ENCODE measurements at places on chromosomes 16 and 17.
A peak's percentile ranks its signal among the peaks of the same experiment; 100 is the strongest.

DNA sequence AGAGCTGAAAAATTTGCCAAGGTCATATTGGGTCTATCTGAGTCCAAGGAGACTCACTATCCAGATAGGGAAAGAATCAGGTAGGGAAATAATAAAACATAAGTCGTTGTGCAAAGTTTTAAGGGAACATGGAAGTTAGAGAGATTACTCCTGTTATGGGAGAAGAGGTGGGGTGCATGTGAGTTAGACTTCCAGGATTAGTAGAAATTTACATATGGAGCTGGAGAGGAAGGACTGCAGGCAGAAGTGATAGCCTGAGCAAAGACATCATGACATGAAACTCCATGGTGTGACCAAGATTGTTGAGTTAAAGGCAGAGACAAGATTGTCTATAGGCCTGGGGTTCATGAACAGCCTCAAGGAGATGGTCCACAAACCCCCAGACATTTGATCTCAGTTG, 5.8 kb upstream of the KSR1 start:
- DNase-seq, result no peak

- DNase-seq, result no peak
These were observed 202.4 kb downstream of the AXIN2 start for GRCh38 chr17:65359016-65359415.

- no peak for DNase-seq
These were observed at the start of gene ALOXE3 for GRCh38 chr17:8117980-8118768. ALOXE3 (minus strand) TSS chr17:8118514; CDS start chr17:8117990, 524 bp downstream.

DNA sequence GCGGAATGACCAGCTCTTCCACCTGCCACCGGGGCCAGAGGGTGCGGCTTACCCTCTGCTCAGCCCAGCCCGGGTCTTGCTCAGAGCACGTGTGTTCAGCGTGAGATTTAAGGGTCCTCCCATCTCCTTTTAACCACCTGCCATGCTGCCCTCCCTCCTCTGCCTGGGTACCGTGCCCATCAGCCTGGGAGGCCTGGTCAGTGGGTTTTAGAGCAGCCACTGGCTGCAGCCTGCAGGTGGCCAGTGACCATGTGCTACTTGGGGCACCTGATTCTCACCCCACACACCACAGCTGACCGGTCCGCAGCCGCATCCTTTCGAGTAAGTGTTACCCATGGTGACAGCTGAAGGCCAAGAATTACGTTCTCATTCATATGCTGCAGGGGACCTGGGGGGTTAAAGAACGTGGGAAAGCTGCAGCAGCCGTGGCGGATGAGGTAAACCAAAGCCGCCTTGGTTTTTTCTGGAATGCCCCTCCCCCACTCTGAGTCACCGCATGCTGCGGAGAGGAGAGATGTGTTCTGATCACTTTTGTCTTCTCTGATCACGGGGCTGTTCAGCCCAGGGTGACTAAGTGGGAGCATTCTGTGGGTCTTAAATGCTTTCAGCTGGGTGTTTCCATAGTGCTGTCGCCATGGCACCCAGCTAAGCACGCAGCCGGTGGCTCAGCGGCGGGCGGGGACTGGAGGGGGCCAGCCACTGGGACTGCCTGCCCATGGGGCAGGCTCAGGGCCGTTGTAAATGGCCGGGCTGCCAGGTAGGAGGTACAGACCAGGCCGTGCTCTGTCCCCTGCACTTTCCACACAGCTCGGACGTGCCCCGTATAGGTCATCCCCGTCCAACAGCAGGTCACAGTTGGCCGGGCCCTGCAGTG, 59.8 kb downstream of the BAIAP2 start:
- peak; percentile 68 for DNase-seq

GRCh38 chr17:50911890-50912289, 45.7 kb upstream of the TOB1 start:
- no peak for DNase-seq

DNA sequence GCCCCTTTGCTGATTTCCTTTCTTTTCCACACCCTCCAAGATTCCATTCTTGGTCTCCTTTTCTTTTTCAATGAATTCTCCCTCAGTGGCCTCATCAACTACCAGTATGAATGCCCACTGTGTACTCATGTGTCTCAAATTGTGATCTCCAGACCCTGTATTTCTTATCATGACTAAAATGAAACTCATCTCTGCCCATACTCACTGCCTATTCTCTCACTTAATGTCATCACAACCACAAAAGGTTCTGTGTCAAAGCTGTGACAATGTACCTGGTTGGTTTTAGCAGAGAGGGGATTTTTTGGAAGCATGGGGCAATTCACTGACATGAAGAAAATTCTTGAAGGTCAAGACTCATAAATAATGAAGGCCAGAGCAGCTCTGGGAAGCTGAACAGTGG, 11.5 kb upstream of the TBX4 start:
- no peak for DNase-seq

DNA sequence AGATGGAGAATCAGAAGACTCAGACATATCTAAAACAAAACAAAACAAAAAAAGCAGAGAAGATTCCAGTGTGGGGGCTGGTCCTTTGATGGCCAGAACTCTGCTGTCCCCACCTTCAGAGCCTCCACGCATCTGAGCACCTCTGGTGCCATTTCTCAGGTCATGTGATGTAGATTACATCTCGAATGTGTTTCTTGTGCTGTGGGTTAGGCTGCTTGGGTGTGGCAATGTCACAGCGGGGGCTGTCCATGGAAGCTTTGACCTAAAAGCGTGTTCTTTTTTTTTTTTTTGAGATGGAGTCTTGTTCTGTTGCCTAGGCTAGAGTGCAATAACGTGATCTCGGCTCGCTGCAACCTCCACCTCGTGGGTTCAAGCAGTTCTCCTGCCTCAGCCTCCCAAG, 51.2 kb downstream of the PLD6 start:
- DNase-seq, result no peak

DNA sequence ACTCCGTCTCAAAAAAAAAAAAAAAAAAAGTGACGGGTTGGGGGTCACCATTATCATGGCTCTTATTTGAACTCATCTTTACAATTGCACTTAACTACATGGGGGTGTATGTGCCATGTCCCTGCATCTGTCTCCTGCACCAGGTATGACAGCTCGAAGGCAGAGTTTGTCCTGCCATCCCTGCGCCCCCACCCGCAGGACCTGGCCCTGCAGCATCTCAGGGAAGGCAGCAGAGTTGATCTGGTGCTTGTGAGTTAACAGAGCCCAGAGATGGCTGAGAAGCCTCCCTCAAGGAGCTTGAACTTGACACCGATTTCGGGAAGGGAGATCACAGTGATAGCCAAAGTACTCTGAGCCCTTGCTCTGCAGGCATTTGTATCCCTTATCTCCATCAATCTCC, 44.8 kb downstream of the C16orf82 start:
- DNase-seq, result no peak

GRCh38 chr17:67659028-67659427, 58.7 kb upstream of the NOL11 start:
- no peak for DNase-seq

GRCh38 chr16:69365901-69366300, 14.3 kb upstream of the TMED6 start:
- no peak for DNase-seq

- no peak for DNase-seq
These were observed 835 bp downstream of the NME4 start for GRCh38 chr16:397736-398332.

DNA sequence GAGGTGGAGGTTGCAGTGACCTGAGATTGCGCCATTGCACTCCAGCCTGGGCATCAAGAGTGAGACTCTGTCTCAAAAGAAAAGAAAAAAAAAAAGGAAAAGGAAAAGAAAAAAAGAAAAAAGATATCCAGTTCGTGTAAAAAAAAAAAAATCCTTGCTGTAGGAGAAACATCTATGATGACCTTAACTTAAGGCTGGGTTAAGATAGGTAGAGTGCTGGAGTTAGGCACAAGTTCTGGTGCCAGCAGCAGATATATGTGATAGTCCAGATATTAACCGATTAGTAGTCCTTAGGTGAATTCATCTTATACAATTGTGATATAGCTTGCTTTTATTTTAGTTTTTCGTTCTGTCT, 17.2 kb downstream of the PSMD11 start:
- no peak for DNase-seq

GRCh38 chr16:23339787-23340186, 37.7 kb downstream of the SCNN1B start:
- DNase-seq, result no peak

DNA sequence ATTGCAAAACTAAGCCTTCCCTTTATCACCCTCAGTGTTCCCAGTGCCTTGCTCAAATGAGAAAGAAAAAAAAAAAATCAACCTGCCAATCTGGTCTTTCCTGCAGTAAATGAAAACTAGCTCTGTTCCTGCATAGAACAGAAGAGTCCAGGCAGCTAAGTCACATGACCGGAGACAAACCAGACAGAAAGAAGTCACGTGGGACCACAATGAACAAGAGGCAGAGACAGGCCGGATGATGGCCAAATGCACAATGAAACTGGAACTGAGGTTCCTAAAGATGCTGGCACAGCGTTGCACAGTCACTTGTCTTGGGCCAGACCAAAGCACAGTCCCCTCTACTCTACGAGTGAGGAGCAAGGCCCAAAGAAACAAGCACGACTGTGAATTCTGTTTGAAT, 172.5 kb downstream of the GRIN2A start:
- DNase-seq, result peak; percentile 84

All from pons (tissue), 1 donor.